ENCODE measurements at places on chromosomes 5 and 9.

- no peak for DNase-seq
Measured at GRCh38 chr5:110031402-110032140, 341.8 kb downstream of the MAN2A1 start.

DNA sequence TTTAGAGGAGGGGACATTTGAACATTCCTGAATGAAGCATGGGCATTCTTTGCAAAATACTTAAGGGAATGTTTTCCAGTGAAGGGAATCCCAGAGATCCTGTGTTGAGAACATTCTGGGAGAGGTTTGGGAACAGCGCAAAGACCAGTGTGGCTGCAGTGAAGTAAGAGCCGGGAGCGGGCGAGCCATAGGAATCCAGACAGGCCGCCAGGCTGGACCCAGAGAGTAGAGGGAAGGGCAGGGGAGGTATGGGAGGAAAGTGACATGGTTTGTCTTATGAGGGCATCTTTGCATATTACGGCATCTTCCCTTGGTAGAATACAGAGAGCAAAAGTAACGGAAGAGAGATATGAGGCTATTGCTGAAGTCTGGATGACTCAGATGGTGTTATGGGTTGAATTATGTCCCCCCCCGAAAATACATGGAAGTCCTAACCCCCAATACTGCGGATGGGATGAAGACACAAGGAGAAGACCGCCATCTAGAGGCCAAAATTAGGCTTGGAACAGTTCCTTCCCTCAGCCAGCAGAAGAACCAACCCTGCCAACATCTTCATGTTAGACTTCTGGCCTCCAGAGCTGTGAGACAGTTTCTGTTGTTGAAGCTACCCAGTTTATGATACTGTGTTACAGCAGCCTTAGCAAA, 268.2 kb downstream of the MAST4 start:
- no peak for DNase-seq

DNA sequence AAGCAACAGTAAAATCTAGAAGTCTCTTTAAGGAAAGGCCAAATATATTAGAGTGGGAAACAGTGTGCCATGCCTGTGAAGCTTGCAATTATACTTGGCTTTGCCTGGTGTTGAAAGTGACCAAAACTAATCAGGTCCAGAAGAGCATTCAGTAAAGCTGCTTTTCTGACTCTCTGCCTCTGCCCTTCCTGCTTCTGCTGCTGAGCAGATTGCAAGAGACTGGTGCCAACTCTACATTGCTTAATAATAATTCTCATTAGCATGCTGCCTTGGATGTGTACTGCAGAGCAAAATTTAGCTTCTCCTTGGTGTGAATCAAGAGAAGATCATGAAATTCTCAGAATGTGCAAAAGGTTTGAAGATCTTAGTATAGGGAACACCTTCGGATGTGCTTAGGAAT, 120.4 kb upstream of the RFX3 start:
- DNase-seq: no peak

- no peak for DNase-seq
Measured at GRCh38 chr9:6355728-6356127, 27.6 kb downstream of the TPD52L3 start.

- DNase-seq: no peak
Measured at GRCh38 chr5:116013936-116014335, 18.3 kb upstream of the ARL14EPL start.

DNA sequence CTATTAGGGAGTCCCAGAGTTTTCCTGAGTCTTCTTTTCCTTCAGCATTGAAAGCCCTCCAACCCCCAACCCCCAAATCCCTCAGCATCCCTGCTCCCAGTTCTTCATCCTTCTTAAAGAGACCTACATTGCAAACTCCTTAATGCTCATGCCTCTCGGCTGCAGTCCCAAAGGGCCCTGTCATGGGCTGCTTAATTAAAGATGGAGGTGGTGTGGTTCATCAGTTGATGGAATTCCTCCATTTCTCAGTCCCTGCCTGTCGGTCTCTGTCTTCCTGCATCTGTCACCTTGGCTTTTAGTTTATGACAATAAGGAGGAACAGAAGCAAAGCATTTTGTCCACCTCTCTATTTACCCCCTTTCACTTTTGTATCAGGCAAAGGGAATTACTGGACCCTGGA, 2.0 kb downstream of the FOXI1 start:
- no peak for DNase-seq

DNA sequence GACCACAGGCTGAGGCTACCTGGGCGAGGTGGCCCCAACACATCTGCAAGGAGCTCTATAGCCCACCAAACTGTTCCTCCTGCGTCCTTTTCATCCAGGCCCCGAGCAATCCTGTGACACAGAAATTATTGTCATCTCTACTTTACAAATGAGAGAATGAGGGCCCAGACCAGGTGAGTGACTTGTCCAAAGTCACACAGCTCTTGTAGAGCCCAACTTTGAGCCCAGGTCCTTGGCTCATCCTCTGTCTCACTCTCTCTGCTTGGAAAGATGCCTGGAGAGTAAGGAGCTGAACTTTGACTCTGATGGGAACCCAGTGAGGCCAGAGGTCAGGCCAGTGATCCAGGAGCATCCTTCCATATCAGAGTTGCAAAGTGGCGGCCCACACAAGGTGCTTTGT, 39.6 kb downstream of the STC2 start:
- no peak for DNase-seq

GRCh38 chr5:147417135-147417813, 92.6 kb downstream of the DPYSL3 start:
- no peak for DNase-seq

- peak; percentile 89 for DNase-seq
Measured at GRCh38 chr9:137423514-137424291, 510 bp downstream of the NOXA1 start.

GRCh38 chr9:96721303-96721702, 56.6 kb downstream of the ZNF510 start:
- DNase-seq: no peak

DNA sequence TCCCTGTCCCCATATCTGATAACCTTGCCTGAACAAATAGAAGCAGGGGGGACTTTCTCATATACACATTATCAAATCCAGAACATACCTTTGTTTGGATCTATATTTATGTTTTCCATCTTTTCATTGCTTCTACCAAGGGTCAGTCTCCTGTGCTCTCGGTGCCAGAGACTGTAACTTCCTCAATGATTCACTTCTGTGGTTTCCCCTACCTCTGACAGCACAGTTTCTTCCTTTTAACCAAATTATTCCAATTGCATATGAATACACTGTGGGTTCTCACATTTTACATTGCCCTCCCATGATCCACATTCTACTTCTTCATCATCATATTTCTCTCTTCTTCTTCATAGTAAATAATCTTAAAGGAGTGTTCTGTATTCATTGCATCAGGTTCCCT, 32.2 kb downstream of the NMUR2 start:
- no peak for DNase-seq

DNA sequence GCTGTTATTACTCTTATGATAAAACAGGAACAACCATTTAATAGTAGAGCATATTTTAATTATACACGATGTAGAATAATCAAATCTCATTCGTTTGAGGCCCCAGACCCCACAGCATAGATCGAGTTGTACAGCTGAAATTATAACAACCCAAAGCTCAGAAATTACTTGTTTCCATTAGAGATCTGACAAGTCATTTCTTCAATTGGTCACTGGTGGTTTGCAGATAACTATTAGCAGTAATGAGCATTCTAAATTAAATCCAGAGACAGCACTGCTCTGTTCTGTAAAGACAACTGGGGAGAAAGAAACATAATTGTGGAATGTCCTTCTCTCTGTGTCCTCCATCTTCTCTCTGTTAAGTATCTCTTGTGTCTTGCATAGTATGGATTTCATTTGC, 12.9 kb downstream of the CDK5RAP2 start:
- no peak for DNase-seq

DNA sequence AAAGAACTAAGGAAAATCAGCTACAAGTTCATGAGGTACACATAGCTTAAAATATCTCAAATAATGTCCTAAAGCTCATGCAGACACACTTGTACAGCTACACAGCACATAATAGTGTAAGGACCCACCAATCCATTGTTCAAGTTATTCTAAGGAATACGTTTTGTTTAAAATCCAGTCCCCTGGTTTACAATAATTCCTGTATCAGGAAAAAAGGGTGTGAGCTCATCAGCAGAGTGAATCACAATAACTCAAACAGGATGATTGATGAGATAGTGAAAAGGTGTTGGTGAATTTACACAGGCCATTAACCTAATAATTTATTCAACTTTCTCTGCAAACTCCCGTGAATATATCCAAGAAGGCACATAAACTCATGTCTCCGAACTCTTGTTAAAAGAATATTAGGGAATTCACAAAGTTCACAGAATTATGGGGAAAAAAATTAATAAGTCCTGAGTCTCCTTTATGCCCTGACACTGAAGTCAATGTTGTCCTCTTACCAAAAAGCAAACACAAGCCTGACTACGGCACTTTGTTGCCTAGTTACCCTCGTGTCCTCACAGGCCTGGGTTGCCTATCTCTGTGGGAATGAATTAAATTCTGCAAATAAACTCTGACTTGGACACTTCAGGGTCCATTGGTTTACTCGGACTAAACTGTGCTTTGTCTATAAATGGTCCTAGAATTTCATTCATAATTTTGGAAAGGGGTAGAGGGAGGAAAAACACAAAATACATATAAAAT, 142.8 kb upstream of the PDE4D start:
- no peak for DNase-seq

GRCh38 chr9:70060148-70060882, 16.7 kb downstream of the MAMDC2 start:
- no peak for DNase-seq

DNA sequence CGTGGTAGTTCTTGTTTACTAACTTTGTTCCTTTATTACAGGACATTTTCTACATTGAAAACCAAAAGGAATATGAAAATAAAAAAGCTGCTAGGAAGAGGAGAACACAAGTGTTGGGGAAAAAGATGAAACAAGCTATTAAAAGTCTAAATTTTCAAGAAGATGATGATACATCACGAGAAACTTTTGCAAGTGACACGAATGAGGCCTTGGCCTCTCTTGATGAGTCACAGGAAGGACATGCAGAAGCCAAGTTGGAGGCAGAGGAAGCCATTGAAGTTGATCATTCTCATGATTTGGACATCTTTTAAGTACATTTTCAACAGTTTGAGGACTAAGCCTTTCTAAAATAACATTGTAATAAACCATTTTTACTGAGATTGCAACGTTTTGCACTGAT, 23.8 kb downstream of the PHAX start:
- DNase-seq: no peak

GRCh38 chr5:124064956-124065355, 553.0 kb downstream of the CSNK1G3 start:
- no peak for DNase-seq

GRCh38 chr5:73412597-73412988, 36.0 kb downstream of the FOXD1 start:
- no peak for DNase-seq

GRCh38 chr9:87665505-87665904, 60.4 kb upstream of the CTSL start:
- no peak for DNase-seq

DNA sequence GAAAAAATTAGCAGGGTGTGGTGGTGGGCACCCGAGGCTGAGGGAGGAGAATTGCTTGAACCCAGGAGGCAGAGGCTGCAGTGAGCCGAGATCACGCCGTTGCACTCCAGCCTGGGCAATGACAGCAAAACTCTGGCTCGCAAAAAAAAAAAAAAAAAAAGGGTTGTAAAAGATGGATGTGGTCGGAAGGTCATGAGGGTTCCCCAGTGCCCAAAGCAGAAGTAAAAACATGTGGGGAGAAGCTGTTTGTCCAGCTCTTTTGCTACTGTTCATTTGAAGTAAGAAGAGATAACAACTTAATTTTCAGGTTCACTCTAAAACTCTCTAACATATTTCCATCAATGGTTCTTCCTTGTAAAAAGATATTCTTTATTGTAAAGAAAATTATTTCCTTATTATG, 57.1 kb upstream of the GOLPH3 start:
- no peak for DNase-seq

DNA sequence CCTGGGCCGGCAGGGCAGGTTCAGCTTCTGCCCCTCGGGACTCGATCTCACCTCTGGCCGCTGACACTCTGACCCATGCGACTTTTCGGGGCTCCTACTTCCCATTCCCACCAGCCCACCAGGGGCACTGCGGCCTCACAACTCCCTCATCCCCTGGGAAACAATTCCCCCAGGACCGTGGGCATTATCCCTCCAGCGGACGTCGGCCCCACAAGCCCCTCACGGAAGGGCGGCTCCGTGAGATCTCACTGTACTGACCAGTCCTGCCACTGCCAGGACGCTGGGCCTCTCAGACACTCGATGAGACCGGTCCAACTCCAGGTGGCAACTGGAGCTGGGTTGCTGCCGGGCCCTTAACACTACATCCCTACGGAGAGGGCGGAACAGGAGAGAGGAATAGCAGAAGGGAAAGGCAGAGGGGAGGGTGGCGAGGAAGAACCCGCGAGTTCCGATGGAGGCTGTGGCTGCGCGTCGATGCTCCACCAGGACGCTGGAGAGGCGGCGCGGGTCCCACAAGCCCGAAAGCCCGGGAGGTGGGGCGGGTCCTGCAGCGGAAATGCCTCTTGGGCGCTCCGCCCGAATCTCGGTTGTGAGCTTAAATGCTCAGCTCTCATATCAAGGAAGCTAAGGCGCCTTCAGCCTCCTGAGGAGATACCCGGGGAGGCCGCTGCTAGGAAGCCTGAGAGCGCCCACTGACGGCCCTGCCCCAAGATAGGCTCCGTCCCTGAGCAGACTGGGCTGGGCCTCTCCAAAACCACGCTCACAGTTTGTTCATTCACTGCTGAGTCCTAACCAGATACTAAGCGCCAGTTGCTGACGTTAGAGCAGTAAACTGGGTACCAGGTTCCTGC, 36.3 kb downstream of the VCP start:
- DNase-seq: no peak

DNA sequence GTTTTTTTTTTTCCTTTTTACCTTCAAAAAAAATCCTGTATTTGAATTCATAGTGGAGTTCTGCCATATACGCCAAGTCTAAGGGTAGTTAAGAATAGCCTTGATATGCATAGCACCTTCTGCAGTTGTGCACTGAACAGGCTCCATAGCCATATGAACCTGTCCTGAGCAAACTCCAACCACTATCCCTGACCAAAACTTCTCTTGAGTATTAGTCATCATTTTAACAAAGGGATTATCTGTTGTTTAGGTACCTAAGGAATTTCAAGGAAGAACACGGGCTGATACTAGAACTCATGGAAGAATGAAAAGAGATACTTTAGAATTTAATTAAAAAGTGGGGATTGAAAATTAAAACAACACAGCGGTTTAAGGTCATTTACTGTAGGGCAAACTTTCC, 1.9 kb upstream of the FBXO38 start:
- no peak for DNase-seq

GRCh38 chr5:67476531-67476930, 279.9 kb upstream of the CD180 start:
- DNase-seq: no peak

Measured in chondrocyte (in vitro differentiated cells).